ENCODE measurements at places on chromosomes 3 and 15. TPM values are rescaled to one million over a fixed set of nuclear protein-coding genes. Genes with fewer than 3 reads are reported as not detected.

DNA sequence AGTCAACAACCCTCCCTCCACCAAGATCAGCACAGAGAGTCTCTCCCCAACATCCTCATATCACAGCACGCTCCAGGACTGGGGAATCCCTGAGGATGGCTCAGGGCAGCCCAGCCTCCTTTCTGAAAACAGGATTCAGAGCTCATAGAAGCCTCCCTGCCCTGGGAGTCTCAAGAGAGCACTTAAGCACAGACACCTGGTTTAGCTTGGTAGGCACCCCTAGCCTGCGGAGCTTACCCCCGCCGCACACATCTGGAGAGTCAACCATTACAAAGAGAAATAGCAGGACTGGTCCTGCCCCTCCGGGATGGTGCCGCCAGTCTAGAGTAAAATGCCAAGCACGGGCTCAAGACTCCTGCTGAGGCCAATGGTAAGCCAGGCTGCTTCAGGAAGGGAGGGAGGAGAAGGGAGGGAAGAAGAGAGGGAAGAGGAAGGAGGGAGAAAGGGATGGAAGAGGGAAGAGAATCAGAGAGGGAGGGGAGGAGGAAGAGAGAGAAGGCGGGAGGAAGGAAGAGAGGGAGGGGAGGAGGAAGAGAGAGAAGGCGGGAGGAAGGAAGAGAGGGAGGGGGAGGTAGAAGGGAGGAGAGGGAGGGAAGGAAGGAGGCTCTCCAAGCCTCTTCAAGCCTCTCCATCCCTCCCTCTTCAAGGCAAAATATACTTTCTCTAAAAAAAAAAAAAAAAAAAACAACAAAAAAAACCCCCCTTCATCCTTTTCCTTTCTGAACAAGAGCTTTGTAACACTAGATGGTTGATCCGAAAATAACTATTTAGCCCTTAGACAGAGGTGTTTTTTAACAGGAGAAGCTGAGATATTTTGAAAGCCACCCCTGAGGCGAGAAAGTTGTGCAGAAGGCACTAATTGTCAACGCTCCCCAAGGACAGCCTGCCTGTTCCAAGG, 278.6 kb upstream of the TLE3 start:
- DNase-seq: no peak

GRCh38 chr3:146464005-146464595, 5.3 kb downstream of the PLSCR2 start:
- no peak for DNase-seq

GRCh38 chr3:61315871-61316270, 64.6 kb upstream of the FHIT start:
- DNase-seq: no peak

DNA sequence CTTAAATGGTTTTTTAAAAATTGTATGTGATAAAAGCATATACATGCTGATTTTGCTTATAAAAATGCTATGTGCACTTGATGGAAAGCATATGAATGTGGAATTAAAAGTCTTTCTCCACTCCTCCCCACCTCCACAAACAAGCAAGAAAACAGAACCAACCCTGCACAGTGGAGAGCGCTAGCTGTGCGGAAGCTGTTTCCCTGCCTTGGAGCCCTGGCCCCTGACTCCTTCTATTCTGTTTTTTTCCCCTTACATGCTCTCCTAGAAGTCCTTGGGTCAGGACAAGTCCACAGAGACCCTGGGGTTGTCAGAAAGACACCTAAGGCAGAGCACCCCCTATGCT, 64.2 kb downstream of the BOC start:
- no peak for DNase-seq

- peak; percentile 33 for DNase-seq
These were observed 26.4 kb upstream of the LAMP3 start for GRCh38 chr3:183188895-183189462.

DNA sequence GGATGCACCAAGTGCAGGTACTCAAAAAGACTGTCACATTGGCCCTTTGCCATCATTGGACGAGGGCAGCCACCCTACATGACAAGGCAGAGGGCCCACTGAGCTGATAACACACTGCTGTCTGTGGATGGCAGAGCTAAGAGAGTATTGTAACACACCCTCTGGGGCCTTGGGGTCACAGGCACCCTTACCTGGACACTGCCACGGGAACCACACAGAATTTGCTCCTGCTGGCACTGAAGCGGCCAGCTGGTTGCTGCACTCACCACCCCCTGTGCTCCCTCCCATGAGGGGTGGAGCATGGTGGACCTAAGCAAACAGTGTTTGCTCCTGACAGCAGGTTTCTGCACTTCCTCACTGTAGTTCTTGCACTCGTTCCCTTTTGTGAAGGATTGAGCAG, 208.2 kb upstream of the SGO1 start:
- no peak for DNase-seq

GRCh38 chr15:62940093-62940754, 102.3 kb upstream of the TPM1 start:
- no peak for DNase-seq

DNA sequence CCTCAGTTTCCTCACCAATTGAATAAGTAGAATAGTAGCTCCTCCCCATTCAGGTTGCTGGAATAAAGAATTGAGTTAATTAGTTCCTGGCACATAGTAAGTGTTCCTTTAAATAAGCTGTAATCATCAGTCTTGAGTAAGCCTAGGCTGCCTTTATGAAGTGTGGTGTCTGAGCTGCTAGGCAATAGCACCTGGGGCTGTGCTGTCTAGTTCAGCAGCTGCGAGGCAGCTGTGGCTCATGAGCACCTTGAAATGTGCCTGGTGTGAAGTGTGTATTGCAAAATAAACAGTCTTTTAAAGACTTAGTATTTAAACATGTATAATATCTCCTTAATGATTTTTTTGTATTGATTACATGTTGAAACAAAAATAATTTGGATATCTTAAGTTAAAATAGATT, 77.6 kb downstream of the TOP2B start:
- DNase-seq: no peak

GRCh38 chr3:132543011-132543739, 53.9 kb upstream of the ACKR4 start:
- no peak for DNase-seq

DNA sequence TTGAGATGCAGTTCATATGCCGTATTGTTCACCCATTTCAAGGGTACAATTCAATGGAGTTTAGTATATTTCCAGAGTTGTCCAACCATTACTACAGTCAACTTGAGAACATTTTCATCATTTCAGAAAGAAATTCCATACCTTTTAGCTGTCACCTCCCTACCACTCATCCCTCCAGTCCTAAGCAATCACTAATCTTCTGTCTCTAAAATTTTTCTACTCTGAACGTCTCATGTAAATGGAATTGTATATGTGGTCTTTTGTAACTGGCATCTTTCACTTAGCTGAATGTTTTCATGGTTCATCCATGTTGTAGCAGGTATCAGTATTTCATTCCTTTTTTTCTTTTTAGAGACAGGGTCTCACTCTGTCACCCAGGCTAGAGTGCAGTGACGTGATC, 51.1 kb downstream of the CMTM7 start:
- no peak for DNase-seq

- no peak for DNase-seq
These were observed 22.4 kb upstream of the SRP14 start for GRCh38 chr15:40061212-40061901.

DNA sequence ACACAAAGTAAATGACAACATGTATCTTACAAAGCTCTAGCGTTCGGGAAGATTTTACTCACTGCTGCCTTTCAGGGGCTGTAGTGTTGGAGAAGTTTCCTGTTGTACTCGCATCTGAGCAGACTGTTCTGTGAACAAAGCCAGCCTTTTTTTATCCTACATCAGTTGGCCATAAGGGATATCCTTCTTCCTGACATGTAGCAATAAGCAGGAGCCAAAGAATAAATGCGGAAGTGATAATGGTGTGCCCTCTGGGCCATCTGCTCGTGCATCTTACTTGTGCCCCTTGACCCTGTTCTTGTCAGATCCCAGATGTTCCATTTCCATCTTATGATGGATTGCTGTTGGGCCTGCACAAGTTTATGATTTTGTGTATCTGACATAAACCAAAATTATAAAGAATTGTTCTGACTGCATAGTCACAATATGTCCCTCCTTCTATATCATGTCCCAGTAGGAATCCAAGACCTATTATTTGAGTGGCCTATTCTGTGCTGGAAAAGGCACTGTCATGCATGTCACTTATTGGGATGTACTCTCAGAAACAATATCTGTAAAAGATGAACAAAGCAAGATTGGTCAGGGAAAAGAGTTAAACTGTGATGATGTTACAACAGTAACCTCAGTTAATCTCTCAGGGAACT, 631.3 kb downstream of the NSUN3 start:
- DNase-seq: no peak

DNA sequence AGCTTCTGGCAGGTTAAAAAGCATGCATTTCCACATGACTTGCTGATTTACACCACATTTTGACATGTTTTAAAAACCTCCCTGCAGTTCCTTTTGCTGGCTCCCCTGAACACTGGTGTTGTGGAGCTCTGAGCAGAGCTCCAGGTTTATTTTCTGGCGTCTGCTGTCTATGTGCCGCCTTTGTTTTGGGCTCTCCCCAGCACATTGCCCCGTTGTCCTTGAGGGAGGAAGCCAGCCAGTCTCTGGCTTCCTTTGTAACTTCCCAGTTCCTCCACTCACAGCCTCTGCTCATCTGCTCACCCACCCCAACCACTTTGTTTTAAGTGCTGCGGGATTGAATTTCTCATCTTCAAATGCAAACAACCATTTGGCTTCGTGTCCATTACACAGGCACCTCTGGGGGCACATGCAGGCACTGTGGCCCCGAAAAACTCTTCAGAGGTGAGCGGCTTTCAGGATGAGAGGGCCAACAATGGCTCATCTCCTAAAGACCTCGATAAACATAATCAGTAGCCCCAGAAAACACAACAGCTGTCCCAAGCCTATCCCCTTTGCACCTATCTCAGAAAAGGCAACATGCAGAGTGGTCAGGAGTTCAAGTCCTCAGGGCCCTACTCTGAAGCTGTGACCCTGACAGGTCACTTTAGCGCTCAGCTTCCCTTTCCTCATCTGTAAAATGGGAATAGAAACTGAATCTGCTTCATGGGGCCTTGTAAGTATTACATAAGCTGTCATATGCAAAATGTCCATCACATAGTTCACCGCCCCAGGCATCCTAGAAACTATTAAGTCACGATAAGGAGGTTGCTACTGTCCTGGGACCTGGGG, 1.3 kb upstream of the MEF2A start:
- DNase-seq: no peak

DNA sequence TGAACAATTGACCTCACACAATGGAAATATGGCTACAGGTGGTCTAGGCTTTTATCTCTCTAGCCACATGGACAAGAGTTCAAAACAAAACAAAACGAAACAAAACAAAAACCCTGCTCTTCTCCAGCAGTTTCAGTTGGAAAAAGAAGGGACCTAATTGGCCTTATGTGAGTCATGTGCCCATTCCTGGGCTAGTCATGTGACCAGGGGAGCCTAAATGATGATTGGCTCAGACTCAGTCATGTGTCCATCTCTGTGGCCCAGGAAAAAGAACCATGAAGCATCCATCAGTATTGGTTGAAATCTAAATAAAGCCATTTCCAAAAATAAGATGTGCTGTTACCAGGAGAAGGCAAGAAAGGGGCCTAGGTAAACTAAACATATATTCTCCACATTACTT, 96.8 kb downstream of the ANXA2 start:
- no peak for DNase-seq

- DNase-seq: no peak
These were observed 119.6 kb downstream of the UACA start for GRCh38 chr15:70643783-70644125.

- no peak for DNase-seq
These were observed 136.1 kb downstream of the CACNA1D start for GRCh38 chr3:53630547-53630946.

- no peak for DNase-seq
These were observed 108.9 kb upstream of the KLF13 start for GRCh38 chr15:31217566-31218270.

DNA sequence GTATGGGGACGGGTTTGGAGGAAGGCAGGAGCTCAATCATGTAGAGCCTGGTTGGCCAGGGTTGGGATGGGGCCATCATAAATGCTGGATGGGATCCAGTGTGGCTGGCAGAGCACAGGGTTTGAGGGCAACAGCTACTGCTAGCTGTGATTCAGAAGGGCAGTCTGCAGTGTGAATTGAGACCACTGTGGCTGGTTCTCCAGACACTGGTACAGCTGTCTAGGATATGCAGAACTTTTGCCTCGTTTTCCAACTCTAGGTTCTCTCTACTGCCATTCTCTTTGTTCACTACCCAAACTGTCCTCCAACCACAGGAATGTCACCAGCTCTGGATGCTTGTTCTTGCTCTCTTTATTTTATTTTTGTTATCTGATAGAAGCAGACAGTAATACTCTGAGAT, 543.6 kb downstream of the AGBL1 start:
- no peak for DNase-seq

- no peak for DNase-seq
These were observed 15.0 kb downstream of the KLF13 start for GRCh38 chr15:31341496-31342195.

- no peak for DNase-seq
These were observed 17.8 kb downstream of the TLE3 start for GRCh38 chr15:70079888-70080287.

DNA sequence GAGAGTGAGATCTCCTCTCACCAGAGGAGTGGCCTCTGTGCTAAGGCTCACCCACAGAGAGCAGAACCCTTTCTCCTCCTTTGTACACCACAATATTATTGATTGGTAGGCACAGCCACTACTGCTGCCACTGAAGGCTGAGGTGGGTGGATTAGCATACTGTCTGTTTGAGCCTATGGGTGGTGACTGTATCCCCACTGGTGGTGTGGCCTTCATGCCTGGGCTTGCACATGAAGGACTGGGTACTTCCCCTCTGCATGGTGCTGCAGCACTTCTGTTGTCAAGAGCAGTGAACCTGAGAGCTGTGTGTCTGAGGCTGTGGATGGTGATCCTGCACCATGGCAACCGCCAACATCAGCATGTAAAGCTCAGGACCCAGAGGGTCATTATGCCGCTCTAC, 35.7 kb upstream of the NECTIN3 start:
- no peak for DNase-seq

GRCh38 chr15:96330450-96331143, at the start of gene NR2F2:
Gene NR2F2 (plus strand): TSS chr15:96330700. CDS start chr15:96332106, 1,406 bp downstream.
- DNase-seq: peak; percentile 95

DNA sequence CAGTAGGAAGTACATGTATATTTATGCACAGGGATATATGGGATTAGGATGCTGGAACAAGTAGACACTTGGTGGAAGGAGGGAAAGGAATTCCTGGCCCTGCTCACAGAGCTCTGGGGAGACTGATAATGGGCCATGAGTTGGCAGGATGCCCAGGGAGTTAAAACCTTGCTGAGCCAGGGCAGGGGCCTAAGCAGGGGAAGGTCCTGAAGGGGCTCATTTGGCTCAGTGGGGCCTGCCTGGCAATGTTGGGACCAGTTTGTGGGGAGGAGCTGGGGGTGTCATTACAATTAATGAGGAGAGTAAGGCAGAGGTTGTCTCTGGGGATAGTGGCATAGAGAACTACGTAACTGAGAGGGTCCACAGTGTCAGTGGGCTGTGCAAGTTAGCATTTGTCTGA, 124.2 kb upstream of the ADPGK start:
- DNase-seq: peak; percentile 61

GRCh38 chr3:117417411-117417810, 707.8 kb downstream of the TUSC7 start:
- DNase-seq: no peak

The PLOD2 gene
- 17.9 TPM for total RNA-seq

The BCHE gene
- 1.3 TPM for total RNA-seq

The ASTE1 gene
- total RNA-seq: 3.0 TPM

The RAD51 gene
- total RNA-seq: 3.9 TPM

The OTOL1 gene
- total RNA-seq: not detected

The ATP13A5 gene
- total RNA-seq: not detected

The GUCA1C gene
- total RNA-seq: 20.7 TPM

The IL17RE gene
- 3.2 TPM for total RNA-seq

The LOXL1 gene
- total RNA-seq: 21.9 TPM

The MKRN2OS gene
- total RNA-seq: 11.4 TPM

The PLA2G4D gene
- total RNA-seq: not detected

The XCR1 gene
- total RNA-seq: not detected

The FSIP1 gene
- total RNA-seq: not detected

The KNG1 gene
- total RNA-seq: not detected

The ADGRG7 gene
- total RNA-seq: not detected
